ENCODE measurements at places on chromosomes 6 and 20.
A peak's percentile ranks its signal among the peaks of the same experiment; 100 is the strongest.

DNA sequence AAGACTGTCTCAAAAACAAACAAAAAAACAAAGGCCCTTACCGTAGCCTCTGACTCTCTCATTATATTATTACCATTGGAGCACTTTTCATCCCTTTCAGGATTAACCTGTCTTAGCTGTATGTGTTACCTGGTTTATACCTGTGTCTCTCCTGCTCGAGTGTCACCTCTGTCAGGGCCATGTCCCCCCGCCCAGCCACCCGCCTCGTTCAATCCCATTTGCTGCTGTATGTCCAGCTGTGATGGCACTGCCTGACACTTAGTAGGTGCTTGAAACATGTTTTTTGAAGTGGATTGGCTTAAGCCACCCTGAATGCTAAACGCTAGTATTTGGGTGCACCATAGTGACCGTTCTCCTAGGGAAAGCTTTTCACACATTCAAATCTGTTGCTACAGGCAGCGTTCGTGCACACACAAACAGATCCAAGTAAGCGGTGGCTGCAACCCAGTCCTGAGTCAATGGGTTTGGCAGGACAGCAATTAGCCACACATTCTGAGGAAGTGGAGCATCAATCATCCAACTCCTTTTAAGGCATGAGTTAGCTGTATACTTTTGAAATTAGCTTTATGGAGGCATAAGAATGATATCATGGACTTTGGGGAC is 98.9 kb upstream of the ZNF217 start:
- no peak for DNase-seq

- DNase-seq = peak; percentile 2
These were observed 101.6 kb upstream of the FRMD1 start for GRCh38 chr6:168180548-168181011.

DNA sequence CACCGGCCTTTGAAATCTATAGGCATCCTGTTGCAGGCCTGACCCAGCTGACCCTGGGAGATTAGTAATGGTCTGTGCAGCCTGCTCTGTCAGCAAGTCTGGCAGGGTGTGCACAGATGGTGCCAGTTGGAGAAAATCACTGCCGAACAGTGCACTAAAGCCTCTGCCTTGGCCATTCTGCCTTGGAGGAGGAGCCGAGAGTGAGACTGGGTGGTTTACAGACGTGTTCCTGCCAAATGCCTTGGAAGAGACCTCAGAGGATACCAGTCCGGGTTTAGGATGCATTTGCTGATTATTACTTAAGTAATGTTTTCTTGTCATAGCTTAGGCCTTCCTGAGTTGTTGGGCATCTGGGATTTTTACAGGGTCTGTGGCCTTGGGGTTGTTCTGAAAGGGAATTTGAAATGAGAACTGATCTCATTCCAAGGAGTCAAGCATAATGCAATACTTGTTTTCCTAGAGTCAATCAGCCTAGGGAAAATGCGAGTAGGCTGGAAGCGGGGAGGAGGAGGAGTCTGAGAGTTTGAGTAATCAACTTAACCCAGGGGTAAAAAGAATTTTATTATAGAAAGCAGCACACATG is 292.1 kb downstream of the SOX4 start:
- DNase-seq = no peak

GRCh38 chr20:5914859-5915258 is 35.5 kb downstream of the TRMT6 start:
- no peak for DNase-seq

GRCh38 chr20:41148942-41149341 is 11.6 kb downstream of the PLCG1 start:
- DNase-seq = no peak

DNA sequence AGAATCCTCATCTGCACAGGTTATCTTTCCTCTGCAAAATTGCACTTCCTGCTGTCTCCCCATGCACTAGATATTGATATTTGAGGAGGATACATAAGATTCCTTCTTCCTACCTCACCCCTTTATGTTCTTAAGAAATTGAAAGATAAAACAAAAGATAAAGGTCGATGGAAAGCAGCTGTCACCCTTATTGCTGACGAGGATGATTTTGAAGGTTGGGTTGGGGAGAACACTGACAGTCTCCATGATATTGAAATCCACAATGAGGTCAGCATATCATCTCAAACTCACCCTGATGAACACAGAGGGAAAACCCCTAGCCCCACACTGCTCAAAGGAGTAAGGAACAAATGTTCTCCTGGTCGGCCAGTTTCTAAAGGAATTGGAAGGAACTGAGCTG is 110.6 kb upstream of the FUT9 start:
- no peak for DNase-seq

DNA sequence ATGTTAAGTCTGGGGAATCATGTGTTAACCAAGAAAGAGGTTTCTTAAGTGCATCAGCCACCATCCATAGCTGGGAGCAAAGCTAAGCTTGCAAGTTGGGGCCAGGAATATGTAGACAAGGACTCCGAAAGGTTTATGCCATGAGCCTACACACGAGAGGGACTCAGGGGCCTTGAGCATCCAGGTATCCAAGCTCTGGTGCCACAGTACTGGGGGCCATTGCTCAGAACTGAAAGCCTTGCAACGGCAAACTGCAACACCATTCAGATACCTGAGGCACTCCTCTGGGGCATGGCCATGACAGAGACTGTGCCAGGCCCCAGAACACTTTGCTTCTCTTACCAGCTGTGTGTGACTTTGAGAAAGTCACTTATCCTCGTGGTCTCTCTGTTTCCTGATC is 27.6 kb downstream of the PRND start:
- DNase-seq = no peak

DNA sequence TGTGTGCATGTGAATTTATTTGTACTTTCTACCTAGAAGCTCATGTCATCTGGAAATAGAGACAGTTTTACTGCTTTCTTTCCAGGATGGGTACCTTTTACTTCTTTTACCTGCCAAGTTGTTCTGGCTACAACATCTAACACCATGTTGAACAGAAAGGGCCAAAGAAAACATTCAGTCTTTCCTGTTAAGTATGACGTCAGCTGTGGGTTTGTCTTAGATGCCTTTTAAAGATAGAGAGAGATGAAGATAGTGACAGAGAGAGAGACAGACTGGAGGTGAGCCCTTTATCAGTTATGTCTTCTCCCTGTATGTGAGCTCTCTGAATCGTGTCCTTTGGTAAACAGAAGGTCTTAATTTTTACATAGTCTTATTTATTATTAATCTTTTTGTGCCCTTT is 3.4 kb upstream of the DACT2 start:
- DNase-seq = no peak

GRCh38 chr6:1619673-1620503 is 10.2 kb downstream of the FOXC1 start:
- DNase-seq = no peak

GRCh38 chr6:62670490-62671223 is 384.6 kb upstream of the KHDRBS2 start:
- DNase-seq = no peak

GRCh38 chr6:131136021-131136786 is 937 bp downstream of the AKAP7 start:
- no peak for DNase-seq
